ENCODE measurements at places on chromosomes 4 and X.

DNA sequence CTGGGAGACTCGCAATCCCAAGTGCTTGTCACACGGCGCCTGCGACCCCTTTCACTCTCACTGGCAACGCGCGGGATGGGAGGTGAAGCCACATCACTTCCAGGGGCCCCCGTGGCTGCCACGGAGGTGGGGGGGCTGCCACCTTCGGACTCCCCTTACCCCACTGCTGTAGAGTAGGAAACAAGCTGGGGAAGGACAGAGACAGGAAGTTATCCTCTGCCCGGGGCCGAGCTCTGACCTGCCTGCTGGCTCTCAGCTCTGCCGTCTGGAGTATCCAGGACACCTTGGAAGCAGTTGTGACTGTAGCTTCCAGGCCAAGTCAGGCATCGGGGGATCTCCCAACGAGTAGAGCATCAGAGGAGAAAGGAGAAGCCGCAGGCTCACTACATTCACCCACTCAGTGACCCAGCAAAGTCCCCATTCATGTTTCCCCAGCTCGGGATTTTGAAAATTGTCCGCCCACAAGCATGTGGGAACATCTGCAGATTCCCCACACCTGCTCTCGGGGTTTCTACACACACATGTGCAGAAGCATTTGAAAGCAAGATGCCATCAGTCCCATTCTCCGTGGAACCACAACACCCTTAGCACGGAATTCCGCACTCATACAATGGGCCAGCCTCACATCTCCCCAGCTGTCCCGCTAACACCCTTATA lies 10.8 kb downstream of the PDZD4 start:
- no peak for DNase-seq

GRCh38 chrX:37378830-37379229 lies 29.7 kb downstream of the PRRG1 start:
- DNase-seq = no peak

GRCh38 chr4:2357821-2358745 lies 60.4 kb downstream of the ZFYVE28 start:
- no peak for DNase-seq

DNA sequence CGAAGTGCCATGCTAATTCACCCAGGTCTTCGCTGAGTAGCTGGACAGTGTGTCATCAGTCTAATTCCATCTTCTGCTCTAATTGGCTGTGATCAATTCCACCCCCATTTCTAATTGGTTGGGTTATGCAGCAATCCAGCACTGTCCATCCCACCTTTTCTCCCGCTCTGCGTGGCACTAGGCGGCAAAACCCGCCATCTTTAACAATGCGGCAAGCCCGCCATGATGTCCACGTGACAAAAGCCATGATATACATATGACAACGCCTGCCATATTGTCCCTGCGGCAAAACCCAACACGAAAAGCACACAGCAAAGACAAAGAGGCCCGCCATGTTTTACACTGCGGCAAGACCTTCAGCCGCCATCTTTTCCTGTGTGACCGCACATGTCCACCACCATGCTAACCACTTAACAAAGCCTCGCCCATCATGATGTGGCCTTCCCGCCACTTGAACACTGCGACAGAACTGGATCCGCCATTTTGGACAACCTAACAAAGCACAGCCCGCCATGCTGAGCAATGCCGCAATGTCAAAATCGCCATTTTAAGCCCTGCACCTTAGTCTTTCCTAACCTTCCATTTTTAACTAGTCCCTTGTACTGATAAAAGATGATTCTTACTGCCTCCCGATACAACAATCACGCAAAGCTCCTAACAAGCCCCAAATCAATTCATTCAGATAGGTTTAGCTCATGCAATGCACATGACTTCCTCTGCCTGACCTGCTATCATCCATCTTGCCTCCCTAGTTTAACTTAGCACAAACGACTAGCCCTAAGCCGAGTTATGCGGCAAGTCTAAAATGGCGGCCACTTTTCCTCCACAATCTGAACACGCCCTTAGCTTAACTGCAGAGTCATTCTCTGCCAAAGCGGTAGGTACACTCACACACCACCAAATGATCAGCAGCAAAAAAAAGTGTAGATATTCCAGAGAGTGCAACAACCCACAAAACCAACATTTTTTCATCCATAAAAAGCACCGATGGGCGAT lies 288.3 kb downstream of the CHIC1 start:
- DNase-seq = no peak

DNA sequence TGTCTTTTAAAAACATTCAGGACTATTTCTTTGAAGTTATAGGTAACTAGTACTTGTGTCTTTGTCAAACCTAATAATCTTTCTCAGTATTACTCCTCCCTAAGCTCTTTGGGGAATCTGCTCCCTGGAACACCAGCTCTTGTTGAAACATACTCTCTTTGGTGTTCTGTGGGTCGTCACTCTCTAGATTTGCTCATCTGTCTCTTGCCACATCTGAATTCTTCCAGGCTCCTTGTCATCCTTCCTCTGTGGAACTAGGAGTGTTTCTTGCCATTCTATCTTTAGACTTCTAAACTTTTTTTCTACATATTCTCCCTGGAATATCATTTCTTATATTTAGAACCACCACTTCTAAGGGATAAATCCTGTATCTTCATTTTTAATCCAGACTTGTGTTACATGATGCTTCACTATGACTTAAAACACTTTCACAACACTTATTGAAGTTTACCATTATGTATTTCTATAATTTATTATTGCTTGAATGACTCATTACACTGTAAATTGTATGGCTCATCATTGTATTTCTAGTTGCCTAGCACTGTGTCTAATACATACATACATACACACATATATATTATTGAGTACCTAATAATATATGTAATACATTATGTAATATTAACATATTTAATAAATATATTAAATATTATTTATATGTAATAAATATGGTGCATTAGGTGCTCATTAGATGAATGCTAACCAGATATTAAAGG lies 186.1 kb downstream of the TMA16 start:
- DNase-seq = no peak

DNA sequence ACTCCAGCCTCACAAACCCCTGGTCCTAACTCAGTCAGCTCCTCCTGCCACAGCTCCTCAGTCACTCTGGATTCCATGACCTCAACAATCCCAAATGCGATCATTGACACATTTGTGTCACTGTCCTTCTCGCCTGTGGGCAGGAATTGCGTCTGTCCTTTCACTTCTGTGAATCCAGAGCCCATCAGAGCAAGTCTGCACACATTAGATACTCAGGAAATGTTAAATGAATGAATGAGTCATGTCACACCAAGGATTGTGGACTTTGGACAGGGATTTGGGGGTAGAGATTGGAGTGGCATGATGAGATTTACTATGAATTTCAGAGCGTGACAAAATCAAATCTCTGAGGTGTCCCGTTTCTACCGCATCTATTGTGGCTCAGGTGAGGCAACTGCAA lies 11.8 kb upstream of the CLDN24 start:
- no peak for DNase-seq

- no peak for DNase-seq
These were observed 186.4 kb upstream of the NDST3 start for GRCh38 chr4:117847849-117848248.

DNA sequence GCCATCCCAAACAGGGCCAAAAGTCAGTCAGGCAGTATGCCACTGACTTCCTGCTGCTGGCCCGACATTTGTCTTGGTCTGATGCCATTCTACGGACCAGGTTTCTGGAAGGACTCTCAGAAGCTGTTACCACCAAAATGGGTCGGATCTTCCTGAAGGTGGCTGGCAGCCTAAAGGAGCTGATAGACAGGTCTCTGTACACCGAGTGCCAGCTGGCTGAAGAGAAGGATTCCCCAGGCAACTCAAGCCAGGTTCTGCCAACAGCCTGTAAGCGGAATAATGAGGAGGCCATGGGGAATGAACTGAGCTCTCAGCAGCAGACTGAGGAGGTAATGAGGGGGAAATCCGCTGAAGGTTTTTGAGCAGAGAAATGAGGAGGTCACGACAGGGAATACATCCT lies 95.7 kb downstream of the RTL9 start:
- DNase-seq = no peak

DNA sequence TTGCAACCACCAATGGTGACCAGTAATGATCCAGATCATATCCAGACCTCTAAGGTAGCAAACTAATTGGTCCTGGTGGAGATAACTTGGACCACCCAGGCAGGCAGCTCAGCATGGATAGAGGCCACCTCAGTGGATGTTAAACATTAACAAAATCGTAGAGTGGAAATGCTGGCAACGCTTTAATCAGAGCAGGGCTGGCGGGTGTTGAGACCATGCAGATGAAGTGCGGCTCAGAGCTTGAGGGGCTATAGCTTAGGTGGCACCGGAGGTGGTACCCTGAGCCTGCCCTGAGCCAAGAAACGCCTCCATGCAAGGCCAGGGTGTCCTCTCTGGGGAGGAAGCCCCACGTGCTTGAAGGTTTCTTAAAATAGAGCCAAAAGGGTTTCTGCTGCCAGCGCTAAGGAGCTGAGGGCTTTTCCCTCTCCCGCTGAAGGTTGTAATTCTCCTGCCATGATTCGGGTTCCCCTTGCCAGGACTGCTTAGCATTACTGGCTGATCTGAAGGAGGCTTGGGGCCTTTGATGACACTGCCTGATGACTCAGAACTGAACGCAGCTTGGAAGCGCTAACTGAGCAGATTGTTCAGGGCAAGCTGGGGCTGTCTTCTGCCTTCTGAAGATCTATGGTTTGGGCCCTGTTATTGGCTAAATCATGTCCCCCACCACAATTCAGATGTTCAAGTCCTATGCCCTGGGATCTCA lies 177.8 kb upstream of the ATP6AP2 start:
- no peak for DNase-seq

DNA sequence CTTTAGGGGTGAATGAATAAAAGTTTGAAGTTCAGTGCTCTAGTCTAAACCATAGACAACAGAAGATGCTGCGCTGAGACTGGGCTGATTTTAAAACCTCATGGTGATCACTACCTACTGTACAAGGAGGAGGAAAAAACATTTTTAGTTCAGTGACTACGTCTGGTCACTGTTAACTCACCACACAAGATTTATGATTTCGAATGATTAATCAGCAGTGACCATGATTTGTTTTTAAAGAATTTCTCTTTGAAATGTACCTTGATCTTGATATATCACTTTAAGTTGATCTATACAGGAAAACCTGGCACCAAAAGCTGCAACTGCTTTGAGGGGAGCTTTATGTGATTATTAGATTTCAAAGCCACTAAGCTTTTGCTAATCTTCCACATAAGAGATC lies 286.3 kb downstream of the PDGFC start:
- no peak for DNase-seq

- no peak for DNase-seq
These were observed 7.7 kb upstream of the HAND2 start for GRCh38 chr4:173537613-173538147.

GRCh38 chrX:136168929-136169735 lies 21.8 kb downstream of the FHL1 start:
- DNase-seq = no peak

All from NCI-H2029 treated with DMSO at 0.1 percent for 48 hours (cell line).